AG10803 (cell line): ENCODE measurements at places on chromosomes 3 and 15.
A peak's percentile ranks its signal among the peaks of the same experiment; 100 is the strongest.

DNA sequence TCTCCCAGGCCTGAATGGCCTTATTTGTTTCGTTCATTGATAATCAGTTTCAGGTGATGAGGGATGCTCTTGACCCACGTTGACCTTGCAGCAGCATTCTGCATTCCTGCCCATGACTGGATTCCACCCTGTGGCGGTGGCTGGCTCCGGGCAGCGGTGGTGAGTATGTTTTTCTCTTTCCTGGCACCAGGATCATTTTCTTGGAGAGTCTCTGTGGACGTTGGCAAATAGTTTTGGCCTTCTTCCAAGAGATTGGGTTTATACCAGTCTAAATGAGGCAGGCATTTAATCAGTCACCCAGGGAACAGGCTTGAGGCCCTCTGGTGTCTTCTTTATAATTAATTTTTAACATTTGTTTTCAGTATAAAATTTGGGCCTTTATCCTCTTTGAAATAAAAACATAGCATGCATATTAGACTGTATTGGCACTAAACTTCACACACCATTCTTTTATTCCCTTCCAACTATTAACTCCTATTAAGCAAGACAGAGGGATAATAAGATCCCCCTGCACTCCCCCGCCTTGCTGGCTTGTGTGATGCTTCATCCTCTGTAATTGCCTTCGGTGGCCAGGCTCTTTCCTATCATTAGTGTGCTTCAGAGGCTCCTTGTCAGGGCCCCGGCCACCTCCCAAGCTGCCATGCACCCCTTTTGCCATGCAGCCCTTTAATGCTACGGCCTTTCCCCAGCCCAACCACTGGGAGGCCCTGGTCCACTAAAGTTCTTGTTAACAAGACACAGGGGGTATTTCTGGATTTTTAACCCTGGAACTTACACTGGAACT lies 176.2 kb upstream of the TOPAZ1 start:
- DNase-seq = peak; percentile 66

DNA sequence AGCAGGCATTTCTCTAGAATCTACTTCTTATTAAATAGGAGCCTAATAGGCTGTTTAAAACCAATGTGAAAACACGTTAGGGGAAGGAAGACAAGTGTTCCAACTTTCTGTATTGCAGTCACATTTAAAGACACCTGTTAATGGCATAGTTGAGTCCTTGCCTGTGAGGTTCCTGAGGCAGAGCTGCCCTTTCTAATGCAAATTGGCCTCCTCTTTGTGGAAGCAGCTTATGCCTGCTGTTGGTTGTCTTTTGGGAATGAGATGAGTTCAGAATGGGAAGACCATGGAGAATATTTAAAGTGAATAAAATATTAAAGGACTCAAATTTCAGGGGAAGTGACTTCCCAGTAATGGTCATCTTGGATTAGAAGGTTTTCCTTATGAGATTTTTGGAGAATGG lies 51.2 kb downstream of the NEK11 start:
- DNase-seq = no peak

GRCh38 chr3:141386611-141387111 lies 18.4 kb downstream of the ZBTB38 start:
- peak; percentile 71 for DNase-seq

DNA sequence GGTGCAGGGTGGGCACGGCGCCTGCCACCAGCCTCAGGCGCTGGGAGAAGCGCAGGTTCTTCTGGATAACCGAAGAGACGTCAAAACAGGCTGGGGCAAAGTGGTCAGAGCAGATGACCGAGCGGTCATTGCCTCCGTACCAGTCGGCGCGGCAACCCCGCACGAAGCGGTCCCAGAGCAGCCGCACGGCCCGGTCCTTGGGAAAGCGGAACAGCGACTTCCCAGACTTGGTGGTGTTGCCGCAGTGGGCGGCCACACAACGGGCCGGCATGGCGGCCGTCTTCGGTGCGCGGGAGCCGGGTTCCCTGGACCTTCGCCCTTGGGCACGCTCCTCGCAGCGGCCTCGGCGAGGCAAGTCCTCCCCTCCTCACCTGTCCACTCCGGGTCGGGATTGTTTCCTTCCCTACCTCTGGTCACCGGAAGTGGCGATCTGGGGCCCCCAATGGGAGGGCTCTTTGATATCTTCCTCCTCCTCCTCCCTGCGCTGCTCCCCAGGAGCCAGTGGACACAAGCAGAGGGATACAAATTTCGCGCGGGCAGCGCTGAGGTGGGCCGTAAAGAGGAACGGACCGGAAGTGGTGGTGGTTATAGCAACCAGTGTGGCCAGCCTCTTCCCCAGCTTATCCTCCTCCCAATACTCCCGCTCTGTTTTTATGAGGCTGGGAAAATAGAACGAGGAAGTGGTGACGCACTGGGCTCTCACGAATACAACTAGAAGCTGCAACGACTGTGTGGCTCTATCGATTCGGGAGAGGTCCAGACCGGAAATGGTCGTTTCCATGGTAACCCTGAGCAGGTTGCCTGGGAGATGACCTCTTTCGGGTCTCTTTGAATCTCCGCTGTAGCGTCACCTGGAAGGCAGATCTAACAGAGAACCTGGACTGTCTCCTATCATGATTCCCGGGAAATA lies at the start of the genes LRRC49 and THAP10:
Gene LRRC49 (plus strand): TSS at position 825 of the 910 bp plus-strand sequence. CDS start 69 bp downstream, at position 894.
Gene THAP10 (minus strand): TSS at position 432 of the 910 bp plus-strand sequence. CDS start 161 bp downstream, at position 271.
- DNase-seq = peak; percentile 96

GRCh38 chr15:63364399-63365272 lies 17.0 kb downstream of the CA12 start:
- DNase-seq = peak; percentile 49

GRCh38 chr3:10140996-10141546 lies 507 bp upstream of the VHL start:
- DNase-seq = no peak

GRCh38 chr3:123036352-123037014 lies 8.9 kb upstream of the SEMA5B start:
- peak; percentile 69 for DNase-seq

GRCh38 chr3:110307065-110307809 lies 764.4 kb upstream of the NECTIN3 start:
- DNase-seq = peak; percentile 85

GRCh38 chr3:54079314-54079713 lies 43.0 kb upstream of the CACNA2D3 start:
- DNase-seq = no peak
